Fibroblast of lung (primary cell): ENCODE measurements at places on chromosomes 7 and 10. TPM values are rescaled to one million over a fixed set of nuclear protein-coding genes. Genes with fewer than 3 reads are reported as not detected.

The TMEM236 gene
- under 0.01 and 0.17 TPM in 2 replicates for total RNA-seq

DNA sequence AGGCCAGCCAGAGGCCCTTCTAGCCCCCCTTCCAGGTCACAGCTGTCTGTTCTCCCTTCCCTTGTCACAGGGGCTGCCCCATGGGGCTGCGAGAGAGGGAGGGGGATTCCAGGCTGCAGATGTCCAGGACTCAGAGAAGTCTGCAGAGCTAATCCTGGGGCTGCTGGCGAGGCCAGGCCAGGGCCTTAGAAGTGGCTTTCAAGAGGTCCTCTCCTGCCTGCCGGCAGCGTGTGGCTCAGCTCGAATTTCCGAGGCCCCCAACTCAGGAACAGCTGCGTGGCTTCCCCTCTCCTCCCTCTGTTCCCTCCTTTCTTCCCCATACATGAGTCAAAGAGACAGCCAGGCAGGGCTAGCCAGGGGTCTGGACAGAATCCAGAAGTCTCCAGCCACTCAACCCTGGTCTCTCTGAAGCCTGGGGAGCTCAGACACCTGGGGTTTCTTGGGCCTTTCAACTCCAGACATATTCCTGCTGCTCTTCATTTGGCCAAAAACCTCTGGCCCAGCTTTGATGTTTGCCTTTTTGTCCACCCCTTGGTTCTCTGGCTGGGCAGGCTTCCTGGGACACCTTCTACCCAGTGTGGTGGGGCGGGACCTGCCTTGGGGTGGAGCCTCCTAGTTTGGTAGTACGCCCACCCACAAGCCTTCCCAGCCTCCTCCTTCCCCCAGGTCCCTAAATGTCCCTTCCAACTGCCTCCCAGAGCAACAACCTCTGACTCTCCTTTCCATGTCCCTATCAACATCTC, 21.8 kb upstream of the EIF5AL1 start:
- DNase-seq, result peak; percentile 66

- no peak for DNase-seq
Observed at GRCh38 chr10:122285506-122286444, 14.7 kb downstream of the BTBD16 start.

- no peak for DNase-seq
Observed at GRCh38 chr7:146736446-146737190, 620.0 kb downstream of the CNTNAP2 start.

DNA sequence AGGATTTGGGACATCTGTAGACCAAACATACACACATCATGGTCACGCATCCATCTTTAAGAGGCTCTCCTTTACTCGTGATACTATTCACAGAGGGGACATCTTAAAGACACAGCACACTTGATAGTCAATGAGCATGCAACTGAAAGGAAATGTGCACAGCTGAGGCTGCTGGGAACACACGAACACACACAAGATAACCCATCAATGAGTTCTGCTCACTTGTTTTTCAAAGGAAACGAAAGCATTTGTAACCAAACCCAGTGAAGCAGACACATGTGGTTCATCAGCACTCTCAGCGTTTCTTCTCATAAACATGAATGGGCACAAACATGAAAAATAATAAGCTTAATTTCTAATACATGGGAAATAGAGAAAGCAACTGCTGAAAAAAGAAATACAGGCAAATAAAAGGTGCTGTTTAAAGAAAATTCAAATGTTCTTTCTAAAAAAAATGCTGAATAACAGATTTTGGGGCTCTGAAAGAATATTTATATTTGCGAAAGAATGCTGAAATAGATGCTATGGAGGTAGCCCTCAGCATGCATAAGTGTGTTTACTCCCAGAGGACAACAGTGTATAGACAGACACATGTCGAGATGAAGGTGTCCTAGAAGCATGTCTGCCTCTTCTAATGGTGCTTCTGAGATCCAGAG, 59.7 kb upstream of the LAMB4 start:
- DNase-seq, result no peak

DNA sequence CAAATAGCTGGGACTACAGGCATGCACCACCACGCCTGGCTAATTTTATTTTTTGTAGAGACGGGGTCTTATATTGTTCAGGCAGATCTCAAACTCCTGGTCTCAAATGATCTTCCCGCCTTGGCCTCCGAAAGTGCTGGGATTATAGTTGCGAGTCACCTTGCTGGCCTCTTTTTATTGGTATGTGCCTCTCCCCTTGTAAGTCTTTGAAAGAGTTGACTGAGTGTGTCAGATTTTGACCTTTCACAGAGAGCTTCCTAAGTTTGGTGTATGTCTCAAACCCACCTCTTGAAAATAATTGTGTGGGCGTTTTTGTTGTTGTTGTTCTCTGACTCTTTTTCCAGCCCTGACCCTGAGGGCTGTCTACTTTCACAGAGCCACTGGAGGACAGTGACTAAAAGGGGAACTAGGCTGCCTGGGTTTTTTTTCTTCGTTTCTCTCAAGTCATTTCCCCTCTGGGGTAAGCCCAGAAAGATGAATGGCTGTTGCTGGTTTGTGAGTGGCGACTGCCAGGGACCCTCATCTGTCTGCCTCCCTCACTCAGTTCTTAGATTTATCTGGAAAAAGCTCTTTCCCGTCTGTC, 262.8 kb downstream of the ZEB1 start:
- no peak for DNase-seq

- no peak for DNase-seq
Observed at GRCh38 chr10:119782981-119783664, 57.3 kb downstream of the INPP5F start.
